Diencephalon (tissue), 1 donor: ENCODE measurements at places on chromosomes 1 and 21. TPM values are rescaled to one million over a fixed set of nuclear protein-coding genes. Genes with fewer than 3 reads are reported as not detected.

The LY9 gene
- total RNA-seq, result not detected

The SLC44A5 gene
- total RNA-seq, result 47.5 TPM

The LMX1A gene
- total RNA-seq, result 3.7 TPM

The PLK3 gene
- 11.5 TPM for total RNA-seq
